ENCODE measurements at places on chromosomes 3 and 15.

GRCh38 chr3:136181741-136182140 lies 14.4 kb downstream of the MSL2 start:
- no peak for DNase-seq

DNA sequence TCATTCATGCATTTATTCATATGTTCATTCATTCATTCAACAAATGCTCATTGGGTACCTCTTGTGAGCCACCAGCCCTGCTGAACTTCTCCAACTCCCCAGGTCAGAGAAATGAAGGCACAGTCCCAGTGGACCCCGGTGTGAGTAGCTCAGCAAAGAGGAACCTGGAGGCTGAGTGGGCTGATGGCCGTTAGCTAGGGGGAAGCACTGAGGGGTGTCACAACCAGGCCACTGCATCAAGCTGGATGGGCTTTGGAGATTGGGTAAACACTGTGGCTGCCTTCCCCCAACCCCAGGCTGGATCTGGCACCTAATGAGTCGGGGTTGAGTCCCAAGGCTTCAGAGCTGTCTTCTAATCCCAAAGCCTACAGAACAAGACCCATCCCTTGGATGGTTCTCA lies 12.1 kb upstream of the ALAS1 start:
- DNase-seq, result no peak

DNA sequence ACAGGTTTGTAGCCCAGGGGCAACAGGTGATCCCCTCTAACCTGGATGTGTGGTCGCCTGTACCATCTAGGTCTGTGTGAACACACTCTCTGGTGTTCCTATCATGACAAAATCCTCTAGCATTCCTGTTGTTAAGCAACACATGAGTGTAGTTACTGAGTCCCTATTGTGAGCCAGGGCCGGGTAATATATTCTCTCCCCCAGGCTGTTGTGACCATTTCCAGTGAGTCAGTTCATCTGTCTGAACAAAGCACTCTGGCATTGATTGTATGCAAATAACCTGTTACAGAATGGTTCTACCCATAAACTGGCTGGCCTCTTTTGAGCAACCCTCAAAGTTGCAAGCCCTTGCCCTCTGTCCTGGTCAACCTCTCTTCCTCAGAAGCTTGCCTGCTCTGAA lies 2.6 kb upstream of the FLNB start:
- no peak for DNase-seq

DNA sequence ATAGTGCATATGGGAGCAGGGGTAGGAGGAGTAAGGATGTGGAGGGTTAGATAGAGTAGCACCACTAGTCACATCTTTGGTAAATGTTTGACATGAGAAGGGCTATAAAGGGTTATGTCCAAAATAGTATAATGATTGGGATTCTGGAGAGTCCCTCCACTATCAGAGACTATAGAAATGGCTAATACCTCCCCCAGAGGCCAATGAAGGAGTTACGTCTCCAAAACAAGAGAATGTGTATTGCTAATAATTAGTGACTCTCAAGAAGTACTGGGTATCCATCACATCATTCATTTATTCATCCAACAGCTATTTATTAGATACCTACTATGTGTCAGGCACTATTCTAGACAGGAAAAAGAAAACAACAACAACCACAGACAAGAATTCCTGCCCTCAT lies 203.7 kb upstream of the UMPS start:
- no peak for DNase-seq

DNA sequence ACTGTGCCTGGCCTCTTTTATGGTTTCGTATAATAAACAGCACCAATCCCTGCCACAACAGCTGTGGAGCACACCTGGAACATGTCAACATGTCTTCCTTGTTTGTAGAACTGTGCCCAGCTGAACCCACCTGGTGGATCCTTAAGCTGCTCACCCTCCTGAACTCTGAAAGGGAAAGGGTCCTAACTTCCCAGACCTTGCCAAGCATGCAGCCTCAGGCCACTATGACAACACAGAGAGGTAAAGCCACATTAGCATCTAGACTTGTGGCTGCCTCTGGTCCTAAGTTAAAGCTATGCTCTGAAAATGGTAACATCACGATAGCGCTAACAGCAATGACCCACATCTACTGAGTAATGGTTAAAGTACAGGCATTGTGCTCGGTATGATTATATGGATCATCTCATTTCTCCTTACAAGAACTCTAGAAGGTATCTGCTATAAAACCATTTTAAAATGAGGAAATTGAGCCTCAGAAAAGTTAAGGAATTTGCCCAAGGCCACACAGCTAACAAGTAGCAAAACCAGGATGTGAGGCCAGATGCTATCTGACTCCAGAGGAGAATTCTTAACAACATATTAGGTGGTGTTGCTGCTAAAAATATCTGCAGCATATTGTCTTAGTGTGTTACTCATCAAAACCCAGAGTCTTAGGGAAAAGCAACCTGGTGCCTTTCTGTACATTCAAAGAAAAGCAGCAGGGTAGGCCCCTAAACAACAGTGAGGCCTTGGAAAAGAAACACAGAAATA lies 23.1 kb upstream of the HERC1 start:
- DNase-seq, result no peak

DNA sequence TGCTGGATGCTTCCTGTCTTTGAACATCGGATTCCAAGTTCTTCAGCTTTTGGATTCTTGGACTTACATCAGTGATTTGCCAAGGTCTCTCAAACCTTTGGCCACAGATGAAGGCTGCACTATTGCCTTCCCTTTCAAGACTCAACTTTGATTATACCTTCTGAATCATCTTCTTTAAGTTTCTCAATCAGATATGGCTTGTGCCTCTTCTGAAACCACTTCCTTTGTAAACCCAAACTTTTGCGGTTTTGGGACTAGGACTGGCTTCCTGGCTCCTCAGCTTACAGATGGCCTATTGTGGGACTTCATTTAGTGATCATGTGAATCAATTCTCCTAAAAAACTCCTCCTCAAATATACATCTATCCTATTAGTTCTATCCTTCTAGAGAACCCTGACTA lies 47.1 kb upstream of the CADPS start:
- no peak for DNase-seq

- DNase-seq, result no peak
Measured at GRCh38 chr3:142664311-142664710, 59.5 kb upstream of the TRPC1 start.

DNA sequence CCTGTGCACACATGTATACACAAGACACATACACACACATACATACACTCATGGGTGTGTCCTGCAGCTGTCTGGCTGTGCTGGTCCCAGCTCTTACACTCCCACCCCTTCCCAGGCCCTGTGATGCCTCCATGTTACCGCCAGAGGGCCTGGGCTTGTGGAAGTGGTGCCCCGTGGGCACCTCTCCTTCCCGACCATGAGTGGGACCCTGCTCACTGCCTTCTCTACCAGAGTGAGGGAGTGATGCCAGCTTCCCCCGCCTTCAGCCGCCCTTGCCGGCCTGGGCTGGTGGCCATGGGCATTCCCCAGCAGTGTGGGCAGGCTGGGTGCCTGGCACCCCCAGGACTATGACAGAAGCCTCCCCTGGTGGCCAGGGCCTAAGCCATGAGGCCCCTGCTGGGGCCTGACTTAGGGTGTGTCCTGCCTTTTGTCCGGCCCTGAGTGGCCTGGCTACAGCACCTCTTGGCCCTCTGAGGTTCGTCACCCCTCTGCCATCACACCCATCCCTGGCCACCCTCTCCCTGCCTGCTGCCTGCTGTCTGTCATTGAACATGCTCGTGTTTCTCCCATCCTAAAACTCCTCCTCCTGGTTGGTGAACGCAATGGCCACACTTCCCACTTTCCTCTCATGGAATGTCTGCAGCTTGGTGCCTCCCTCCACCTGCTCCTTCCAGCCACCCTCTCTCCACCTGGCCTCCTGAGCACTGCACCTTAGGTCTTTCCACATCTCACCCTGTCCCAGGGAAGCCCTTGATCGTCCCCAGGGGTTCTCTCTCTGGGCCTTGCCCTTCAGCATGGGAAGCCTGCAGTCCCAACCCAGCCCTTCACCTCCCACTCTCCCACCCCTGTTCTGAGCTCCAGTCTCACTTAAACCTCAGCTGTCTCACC lies 14.6 kb downstream of the HDAC11 start:
- DNase-seq, result no peak

GRCh38 chr15:69871511-69872134 lies 226.1 kb downstream of the TLE3 start:
- DNase-seq, result no peak

- DNase-seq, result no peak
Measured at GRCh38 chr15:80334521-80334920, 69.7 kb upstream of the ARNT2 start.

GRCh38 chr3:49471856-49472495 lies 1.9 kb downstream of the DAG1 start:
- DNase-seq, result no peak

DNA sequence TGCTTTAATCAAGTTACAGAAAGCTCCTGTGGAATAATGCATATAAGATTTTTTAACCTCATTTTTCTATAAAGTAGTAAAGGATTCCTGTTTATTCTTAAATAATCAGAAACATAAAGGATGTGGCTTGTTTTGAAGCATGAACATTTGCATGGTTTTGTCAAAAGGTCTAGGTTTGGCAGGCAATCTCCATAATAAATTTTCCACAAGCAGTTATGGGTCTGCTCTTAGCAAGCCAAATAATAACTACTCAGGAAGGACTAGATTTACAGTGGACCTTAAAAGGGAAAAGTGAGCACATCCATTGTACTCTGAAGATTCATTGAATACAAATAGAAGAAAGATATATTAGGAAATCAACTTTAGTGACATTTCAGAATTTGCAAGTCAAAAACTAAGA lies 407.3 kb upstream of the CBLB start:
- DNase-seq, result no peak

DNA sequence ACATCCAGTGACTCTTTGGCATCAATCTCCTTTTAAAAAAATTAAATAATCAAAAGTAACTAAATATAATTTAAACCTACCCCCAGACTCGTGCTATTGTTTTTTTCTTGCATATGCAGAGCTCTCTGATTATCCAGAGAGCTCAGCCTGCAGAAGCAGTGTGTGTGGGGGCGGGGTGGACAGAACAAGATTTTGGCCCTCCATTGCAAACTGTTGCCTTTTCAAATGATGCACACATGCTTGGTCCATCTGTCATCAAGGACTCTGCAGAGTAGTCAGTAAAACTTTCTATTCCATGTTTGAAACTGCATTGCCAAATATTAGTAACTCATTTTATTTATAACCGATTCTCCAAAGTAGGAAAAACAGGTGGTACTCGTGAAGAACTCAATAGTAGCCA lies 28.6 kb upstream of the STXBP5L start:
- DNase-seq, result no peak

DNA sequence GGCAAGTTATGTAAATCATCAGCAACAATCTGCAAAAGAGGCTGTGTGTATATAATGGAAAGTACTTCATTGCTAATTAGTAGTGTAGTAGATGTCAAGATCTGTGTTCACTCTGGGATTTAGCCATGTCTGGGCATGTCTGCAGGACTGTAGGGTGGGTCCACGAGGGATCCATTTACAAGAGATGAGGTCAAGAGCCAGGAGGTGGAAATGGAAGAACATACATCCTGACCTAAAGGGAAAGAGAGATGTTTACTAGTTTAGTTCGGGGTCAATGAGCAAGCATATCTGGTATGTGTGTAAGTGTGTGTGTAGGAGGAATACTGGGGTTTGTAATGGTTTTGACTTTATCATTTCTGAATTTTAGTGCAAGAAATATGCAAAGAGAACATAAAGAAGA lies 171.5 kb upstream of the NANOGP8 start:
- no peak for DNase-seq

GRCh38 chr3:95781598-95781997 lies 1032.8 kb upstream of the EPHA6 start:
- DNase-seq, result no peak

- DNase-seq, result no peak
Measured at GRCh38 chr3:141605883-141606282, 119.1 kb downstream of the RASA2 start.
